Activated naive CD4-positive, alpha-beta T cell (primary cell): ENCODE measurements at places on chromosomes 7 and 10.

DNA sequence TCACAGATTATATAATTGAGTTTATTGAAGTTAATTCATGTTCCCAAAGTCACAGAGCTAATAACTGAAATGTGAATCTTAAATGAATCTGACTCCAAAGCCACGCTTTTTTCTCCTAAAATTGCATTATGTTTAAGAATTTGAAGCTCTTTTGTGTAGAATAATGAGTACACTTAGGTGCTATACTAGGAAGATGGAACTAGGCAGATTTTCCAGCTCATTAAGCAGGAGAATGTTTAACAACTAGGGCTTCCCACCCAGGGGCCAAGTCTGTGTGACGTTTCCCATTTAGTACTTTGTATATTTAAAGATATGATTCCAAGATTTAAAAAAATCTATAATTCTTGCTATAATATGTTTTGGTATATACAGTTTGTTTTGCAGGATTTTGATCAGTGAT is 169.5 kb downstream of the KIF20B start:
- no peak for DNase-seq

DNA sequence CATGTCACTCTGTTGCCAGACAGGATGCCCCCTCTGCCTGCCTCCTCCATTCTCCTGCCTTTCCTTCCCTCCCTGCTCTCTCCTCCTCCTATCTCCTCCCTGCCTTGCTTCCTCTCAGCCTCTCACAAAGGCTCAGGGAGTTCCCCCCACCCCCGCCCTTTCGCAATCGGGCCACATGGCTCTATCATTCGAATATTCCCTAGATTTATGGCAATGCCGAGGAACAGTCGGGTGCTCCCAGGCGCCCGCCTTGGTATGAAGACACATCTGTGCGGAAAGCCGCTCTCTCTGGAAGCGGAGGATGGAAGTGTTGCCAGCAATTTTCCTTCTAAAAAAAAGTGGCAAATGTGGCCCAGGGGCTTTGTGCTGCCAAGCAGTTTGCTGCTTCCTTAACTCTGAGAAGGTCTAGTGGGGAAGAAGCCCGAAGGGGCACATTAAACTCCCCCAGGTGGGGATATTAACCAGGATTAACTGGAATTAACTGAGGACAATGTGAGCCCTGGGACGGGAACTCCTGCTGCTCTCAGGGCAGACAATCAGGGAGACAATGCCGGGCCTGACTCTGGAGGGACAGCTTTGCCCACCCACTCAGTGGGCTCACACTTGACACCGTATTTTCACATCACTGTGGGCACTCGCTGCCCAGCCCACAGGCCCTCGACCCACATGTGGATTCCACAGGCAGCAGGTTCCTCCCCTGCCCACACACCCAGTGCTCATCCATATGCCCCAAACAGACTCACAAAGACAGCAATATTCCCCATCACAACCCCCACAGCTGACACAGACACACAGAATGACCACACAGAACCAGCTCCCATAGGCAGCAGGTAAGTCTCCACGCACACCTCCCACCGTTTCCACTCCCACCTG is 88.4 kb upstream of the SMNDC1 start:
- no peak for DNase-seq

- DNase-seq = no peak
Observed at GRCh38 chr10:27947540-27947939, 51.3 kb downstream of the ODAD2 start.

DNA sequence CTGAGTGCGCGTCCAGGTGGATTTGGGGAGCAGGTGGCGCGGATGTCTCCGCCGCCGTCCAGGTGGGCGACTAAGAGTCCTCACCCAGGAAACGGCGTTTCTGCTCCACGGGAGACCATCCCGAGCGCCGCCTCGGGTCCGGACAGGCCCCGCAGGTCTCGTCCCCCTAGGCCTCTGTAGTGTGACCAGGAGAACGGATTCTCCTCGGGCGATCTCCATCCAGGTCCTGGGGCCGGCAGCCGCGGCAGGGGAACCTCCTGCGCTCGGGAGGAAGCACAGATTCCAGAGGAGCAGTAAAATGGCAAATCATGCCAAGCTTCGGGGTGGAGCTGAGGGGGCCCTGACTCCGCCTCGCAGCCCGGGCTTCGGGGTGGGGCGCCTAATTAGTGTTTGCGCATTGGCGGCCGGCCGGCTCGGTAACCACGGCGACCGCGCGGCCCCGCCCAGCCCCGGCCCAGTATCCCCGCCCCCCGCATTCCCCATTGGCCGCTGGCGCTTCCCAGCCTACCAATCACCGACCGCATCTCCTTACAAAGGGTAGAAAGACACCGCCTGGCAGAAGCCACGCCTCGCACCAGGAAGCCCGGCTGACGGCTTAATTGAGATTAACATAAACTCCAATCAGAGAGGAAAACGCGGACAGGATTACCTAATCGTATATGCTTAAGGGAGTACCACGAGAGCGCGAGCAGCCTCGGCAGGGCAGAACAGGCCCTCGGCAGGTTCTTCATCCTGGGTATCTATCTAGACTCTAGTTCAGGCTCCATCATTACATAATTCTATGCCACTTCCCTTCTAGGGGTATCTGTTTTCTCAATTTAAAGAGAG is 168.6 kb downstream of the ARHGAP12 start:
- peak; percentile 91 for DNase-seq

GRCh38 chr7:70380421-70381015 is 751.4 kb upstream of the GALNT17 start:
- DNase-seq = no peak

- DNase-seq = no peak
Observed at GRCh38 chr7:116334555-116334954, 124.2 kb downstream of the TES start.

- no peak for DNase-seq
Observed at GRCh38 chr7:138458576-138459412, 1.3 kb upstream of the TRIM24 start.

DNA sequence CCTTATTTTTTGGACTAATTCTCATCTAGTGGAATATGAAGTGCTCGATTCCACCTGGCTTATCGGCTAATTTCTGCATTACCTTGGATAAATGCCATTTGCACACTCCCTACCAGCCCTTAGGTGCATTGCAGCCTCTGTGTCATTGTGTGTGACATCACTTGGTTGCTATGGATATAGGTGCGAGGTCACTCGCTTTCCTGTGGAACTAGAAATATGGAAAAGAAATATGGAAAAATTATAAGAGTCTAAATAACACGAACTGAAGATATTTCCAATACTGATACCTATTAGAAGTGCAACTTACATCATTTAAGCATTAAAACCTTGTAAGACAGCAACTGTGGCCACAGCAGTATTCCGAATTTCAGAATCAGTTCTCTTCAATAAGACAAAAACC is 2.0 kb downstream of the YWHAG start:
- no peak for DNase-seq

DNA sequence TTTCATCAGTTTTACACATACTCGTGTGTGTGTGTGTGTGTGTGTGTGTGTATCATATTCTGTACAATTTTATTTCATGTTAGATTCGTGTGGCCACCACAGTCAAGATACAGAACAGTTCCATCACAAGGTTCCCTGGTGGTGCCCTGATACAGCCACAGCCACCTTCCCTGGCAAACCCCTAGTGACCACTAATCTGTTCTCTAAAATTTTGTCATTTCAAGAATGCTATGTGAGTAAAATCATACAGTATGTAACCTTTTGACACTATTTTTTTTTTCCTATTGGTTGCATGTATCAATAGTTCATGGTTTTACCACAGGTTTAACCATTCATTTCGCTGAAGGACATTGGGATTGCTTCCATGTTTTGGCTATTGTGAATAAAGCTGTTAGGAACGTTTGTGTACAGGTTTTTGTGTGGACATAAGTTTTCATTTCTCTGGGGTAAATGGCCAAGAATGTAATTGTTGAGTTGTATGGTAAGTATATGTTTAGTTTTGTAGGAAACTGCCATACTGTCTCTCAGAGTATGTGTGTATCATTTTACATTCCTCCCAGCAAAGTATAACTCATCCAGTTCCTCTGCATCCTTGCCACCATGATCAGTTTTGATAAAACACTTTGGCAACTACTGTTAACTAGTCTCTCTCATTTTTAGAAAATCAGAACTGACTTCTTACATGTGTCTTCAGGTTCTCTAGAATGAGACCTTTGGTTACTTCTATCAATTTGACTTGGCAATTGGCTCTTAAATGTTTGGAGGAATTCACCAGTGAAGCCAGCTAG is 20.6 kb downstream of the KLHDC10 start:
- DNase-seq = no peak
